ENCODE measurements at places on chromosomes 6 and 20. TPM values are rescaled to one million over a fixed set of nuclear protein-coding genes. Genes with fewer than 3 reads are reported as not detected.

The C4A gene
- total RNA-seq, result 4.2 TPM

The SLC32A1 gene
- not detected for total RNA-seq

DNA sequence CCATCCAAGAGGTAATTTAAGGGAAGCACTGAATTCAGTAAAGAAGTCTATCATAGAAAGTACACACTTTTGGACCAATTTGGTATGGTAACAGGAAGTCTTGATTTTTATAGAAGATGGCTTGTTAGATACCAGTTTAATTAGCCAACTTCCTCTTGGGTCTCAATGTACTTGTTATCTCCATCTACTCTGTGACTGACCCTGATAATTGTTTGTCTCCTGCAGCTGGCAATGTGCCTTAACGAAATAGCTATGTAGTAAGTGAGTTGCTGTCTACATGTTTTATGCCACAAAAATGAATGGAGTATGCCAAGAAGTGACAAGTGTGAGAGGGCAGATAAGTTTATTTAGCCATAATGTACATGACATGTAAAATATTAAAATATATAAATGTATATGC, 410.5 kb upstream of the MAN1A1 start:
- no peak overlapping the region for H3K27ac ChIP-seq
- no peaks in the 10 kb centered on the region for H3K4me1 ChIP-seq
- H3K4me3 ChIP-seq, result no peak overlapping the region
- DNase-seq, result no peak
- H3K36me3 ChIP-seq, result no peaks in the 10 kb centered on the region
- H3K27me3 ChIP-seq, result peaks cover 4% of the 10 kb centered on the region

- H3K4me1 ChIP-seq, result peaks cover under 1% of the 10 kb centered on the region
- H3K27me3 ChIP-seq, result no peaks in the 10 kb centered on the region
- DNase-seq, result no peak
- no peak overlapping the region for H3K4me3 ChIP-seq
These were observed 228.8 kb upstream of the THEMIS start for GRCh38 chr6:128129679-128130078.

The TMEM170B gene
- total RNA-seq, result 0.82 TPM

GRCh38 chr6:122717350-122717749, 62.2 kb upstream of the FABP7 start:
- no peaks in the 10 kb centered on the region for H3K36me3 ChIP-seq
- H3K27me3 ChIP-seq, result peaks cover 7% of the 10 kb centered on the region
- DNase-seq, result no peak
- no peaks in the 10 kb centered on the region for H3K4me1 ChIP-seq

GRCh38 chr6:90346729-90347128, 50.1 kb upstream of the BACH2 start:
- peaks cover 7% of the 10 kb centered on the region for H3K27me3 ChIP-seq
- no peak overlapping the region for H3K27ac ChIP-seq
- no peak overlapping the region for H3K4me3 ChIP-seq
- H3K36me3 ChIP-seq, result no peaks in the 10 kb centered on the region

The TTK gene
- 52.5 TPM for total RNA-seq
